Cerebellar nuclear complex (tissue), 1 donor: ENCODE measurements at places on chromosomes 7 and 10.

DNA sequence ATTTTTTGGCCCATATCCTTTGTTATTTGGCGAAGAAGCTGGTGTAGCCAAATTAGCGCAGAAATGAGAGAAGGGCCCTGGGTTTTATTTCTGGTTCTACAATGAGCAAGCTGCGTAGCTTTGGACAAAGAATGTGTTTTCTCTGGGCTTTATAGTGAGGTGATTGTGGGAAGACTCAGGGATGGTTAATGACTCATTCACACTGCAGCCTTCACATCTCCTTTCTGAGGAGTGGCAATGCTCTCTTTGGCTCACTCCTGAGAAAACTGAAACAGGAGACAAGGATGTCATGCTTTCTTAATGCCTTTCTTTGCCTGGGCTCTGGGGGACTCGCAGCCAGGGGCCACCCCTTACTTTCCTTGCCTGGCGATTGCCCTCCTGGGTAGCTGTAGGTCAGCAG is 271.0 kb upstream of the PODXL start:
- no peak for DNase-seq

GRCh38 chr10:75922435-75922834 is 491.0 kb downstream of the LRMDA start:
- DNase-seq = no peak

DNA sequence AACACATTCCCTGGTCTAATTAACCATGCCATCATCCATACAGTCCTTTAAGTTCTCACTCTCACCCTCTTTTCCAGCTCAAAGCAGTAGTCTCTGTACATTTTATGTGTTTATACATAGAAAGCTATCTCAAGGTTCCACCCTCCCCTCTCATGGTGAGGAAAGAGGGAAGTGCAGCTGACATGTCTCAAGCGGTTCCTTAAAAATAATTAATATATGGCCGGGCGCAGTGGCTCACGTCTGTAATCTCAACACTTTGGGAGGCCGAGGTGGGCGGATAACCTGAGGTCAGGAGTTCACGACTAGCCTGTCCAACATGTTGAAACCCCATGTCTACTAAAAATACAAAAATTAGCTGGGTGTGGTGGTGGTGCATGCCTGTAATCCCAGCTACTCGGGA is 36.7 kb downstream of the ZC3HAV1 start:
- no peak for DNase-seq

GRCh38 chr10:28566458-28567015 is 33.6 kb downstream of the WAC start:
- no peak for DNase-seq

GRCh38 chr7:105261689-105262088 is 127.0 kb downstream of the SRPK2 start:
- no peak for DNase-seq

GRCh38 chr7:152103691-152104090 is 78.2 kb downstream of the GALNT11 start:
- DNase-seq = no peak

GRCh38 chr7:35286986-35287385 is 33.1 kb upstream of the TBX20 start:
- no peak for DNase-seq

GRCh38 chr7:150370612-150371071 is 2.0 kb downstream of the REPIN1 start:
- DNase-seq = no peak

DNA sequence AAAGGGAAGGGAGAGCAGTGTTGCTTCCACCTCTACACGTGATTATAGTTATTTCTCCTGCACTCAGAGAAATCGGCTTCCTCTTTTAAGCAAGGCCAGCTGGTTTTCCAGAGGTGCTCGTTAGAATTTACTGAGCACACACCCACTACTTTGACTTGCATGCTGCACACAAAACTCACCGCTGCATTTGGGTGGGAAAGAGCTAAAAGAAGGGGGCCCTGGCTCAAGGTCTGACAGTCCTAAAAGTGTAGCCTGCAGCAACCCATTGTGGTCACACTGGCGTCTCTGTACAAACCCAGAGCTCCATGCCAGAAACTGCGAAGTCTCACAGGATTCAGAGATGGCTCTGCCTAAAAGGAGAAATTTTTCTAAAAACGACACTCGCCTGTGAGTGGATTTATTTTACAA is 133.7 kb downstream of the SLC25A13 start:
- DNase-seq = no peak

GRCh38 chr10:73251683-73252444 is 580 bp downstream of the MRPS16 start:
- DNase-seq = no peak

GRCh38 chr10:7945034-7945433 is 109.5 kb upstream of the GATA3 start:
- no peak for DNase-seq

DNA sequence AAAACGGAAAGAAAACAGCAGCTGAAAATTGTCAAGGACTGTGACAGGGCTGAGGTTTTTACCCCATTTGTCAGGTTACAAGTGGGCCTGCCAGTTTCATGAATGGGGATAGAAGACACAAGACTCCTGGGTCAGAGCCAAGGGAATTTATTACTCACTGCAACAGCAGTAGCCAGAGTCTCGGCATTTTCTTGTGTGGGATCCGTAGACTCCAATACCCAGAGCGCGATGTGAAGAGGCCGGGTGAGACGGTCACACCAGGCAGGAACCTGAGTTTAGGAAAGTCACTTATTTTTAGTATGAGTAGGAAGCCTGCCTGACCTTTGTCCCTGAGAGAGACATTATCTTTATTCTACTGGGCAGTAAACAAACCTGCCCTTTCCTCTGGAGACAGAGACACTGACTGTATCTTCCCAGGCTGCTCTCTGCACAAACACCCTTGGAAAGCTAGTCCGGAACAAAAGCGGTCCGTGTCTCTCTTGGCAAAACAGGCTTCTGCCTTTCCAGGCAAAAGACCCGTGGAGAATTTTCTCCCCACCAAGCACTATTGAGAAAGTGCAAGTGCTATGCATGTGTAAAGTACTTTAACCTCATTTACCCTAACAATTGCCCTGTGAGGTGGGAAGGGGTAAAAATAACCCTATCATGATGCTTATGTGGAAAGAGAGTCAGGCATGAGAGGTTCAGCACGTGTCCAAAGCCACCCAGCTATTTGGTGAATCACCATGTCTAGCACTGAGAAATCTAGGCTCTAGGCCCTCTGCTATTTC is 58.4 kb downstream of the JCAD start:
- DNase-seq = no peak

DNA sequence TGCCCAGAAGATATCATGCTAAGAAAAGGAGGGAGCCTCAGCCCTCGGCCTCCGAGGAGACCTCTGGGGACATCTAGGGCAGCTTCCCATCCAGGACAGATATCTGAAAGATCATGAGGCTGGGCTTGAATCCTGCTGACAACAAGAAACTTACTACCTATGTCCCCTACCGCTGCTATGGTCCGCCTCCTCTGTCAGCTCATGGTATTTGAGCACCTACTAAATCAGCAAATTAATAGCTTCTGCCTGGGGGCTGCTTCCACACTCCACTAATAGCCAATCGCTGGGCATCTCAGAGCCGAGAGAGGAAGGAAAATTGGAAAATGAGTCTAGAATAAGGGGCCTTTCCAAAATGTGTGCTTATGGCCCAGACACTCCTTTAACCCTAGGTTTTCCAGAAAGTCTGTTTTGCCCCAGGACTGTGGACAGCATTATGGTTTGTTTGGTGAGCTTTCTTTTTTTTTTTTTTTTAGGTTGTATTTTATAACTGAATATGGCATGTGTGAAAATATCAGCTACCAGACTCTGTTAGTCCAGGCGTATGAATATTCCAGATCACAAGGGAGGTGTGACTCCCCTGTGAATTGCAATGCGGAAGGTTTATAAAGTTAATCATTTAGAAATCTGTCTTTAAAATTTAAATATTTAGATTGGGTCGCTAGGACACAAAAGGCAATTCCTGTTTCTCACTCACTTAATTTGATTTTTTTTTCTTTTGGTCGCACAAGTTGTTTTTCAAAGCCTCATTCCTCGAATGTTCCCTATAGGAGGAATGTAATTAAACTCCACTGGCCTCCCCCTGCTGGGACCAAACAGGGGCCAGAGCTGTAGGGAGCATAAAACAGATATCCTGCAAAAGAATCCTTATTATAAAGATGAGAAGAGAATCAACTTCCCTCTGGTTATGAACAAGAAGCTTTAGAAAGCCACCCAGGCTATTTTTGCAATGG is 89.4 kb downstream of the PARP12 start:
- DNase-seq = no peak

DNA sequence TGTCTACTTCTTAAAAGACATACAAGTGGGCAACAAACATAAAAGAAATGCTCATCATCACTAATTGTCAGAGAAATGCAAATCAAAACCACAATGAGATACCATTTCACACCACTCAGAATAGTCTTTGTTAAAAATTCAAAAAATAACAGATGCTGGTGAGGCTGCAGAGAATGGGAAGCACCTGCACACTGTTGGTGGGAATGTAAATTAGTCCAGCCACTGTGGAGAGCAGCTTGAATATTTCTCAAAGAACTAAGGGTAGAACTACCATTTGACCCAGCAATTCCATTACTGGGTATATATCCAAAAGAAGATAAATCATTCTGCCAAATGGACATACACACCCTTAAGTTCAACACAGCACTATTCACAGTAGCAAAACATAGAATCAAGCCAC is 61.8 kb upstream of the STEAP1 start:
- no peak for DNase-seq

DNA sequence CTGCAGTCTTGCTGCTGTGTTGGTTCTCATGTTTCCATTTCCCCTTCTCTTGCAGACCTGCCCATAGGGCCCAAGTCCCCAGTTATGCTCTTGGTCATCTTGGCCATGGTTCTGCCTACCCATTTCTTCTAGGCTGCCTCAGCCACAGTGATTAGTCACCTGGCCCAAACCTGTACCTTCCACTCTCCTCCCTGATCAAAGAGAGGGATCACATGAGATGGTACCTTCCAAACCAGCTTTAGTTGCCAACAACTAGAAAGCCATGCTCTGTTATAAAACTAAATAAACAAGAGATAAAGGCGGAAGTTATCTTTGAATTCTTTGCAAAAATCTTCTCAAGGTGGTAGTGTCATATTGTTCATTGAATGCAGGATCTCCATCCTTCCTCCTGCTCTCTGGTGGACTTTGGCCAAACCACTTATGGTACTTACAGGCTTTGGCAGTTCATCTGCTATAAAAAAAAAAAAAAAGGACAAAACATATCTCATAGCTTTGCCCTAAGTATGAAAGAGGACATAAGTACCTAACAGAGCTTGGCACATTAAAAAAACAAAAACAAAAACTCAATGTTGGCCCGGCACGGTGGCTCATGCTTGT is 25.8 kb downstream of the TACC2 start:
- no peak for DNase-seq

GRCh38 chr7:84364708-84365107 is 170.1 kb upstream of the SEMA3A start:
- no peak for DNase-seq

DNA sequence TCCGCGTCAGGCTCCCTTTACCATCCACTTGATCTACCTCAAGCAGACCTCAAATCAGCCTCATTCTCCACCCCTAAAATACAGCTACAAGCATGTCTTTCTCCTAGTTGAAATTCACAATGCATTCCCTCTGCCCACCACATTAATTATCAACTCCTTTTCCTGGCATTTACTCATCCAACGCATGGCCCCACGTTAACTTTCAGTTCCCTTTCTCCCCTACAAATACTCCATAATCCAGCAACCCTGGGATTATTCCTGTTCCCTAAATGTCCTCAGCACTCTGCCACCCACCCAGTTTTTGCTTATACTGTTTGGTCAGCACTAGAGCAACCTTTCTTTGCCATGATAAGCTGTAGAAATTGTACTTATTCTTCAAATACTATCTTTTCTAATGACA is 5.7 kb upstream of the VIM start:
- no peak for DNase-seq

- no peak for DNase-seq
Observed at GRCh38 chr10:86340176-86340990, 26.2 kb downstream of the GRID1 start.

DNA sequence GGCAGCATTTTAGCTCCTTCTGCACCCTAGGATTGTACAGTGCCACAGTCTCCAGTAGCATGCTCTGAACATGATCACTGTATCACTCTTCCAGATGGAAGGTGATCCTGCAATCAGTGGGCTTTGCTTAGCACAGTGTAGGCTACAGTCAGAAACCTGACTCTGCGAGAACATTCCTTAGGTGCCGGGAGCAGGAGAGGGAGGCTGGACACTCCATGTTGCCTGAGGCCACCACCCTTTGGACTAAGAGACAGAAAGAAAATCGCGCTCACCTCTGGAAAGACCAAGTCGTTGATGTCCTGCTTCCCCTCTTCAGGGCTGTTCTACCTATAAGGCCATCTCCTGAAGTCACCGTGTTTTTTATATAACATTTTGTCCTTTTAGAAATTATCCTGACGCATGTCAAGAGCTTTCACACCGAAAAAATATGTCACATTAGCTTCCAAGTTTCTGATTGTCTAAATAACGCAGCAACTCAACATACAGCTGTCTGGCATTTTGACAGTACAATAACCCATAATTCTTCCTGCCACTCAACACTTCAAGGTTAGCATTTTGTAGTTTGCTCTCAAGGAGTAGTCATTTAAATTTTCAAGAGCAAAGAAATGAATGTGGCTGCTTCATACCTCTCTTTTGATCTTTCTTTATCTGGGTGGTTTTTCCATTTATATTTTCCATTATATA is 563.1 kb downstream of the LRMDA start:
- DNase-seq = no peak

- no peak for DNase-seq
Observed at GRCh38 chr10:71975871-71976725, 11.9 kb downstream of the CHST3 start.

GRCh38 chr7:73704640-73705550 is 14.6 kb downstream of the STX1A start:
- DNase-seq = no peak

DNA sequence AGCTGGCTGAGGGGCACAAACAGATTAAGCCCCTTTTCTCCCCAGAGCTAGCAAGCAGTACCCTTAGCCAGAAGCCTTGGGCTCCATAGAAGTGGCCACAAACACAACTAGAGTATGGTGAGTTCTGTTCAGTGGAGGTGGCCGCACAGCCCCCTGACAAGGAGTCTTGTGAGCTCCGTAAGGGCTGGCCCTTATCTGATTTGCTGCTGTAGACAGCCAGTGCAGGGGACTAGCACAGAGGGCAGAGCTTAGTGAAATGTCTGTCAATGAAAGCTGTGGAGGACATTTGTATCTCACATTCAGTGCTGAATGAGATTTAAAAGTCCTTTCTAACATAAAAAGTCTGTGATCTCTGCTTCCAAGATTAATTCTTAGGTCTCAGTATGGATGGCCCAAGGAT is 137.3 kb downstream of the AUTS2 start:
- DNase-seq = no peak

GRCh38 chr7:92602352-92603088 is 12.3 kb upstream of the FAM133B start:
- no peak for DNase-seq

DNA sequence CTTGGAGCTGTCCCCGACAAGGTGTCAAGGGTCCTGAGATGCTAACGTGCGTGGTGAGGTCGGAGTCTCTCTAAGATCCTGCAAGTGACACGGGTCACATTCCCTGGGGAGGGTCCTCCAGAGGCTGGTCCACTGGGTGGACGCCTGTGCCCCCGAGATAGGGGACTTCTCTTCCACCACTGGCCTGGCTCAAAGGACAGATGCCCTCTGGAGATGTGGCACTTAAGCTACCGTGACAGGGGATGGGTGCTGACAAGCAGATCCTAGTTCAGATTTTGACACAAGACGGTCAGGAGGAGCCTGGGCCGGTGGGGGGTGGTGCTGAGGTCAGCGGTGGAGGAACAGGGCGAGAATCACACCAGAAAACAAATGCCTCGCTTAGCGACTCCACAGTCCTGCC is 178.0 kb downstream of the ADARB2 start:
- no peak for DNase-seq

- DNase-seq = no peak
Observed at GRCh38 chr7:130362251-130362816, 17.7 kb downstream of the CPA5 start.
